ENCODE measurements at places on chromosomes 6 and 20.

DNA sequence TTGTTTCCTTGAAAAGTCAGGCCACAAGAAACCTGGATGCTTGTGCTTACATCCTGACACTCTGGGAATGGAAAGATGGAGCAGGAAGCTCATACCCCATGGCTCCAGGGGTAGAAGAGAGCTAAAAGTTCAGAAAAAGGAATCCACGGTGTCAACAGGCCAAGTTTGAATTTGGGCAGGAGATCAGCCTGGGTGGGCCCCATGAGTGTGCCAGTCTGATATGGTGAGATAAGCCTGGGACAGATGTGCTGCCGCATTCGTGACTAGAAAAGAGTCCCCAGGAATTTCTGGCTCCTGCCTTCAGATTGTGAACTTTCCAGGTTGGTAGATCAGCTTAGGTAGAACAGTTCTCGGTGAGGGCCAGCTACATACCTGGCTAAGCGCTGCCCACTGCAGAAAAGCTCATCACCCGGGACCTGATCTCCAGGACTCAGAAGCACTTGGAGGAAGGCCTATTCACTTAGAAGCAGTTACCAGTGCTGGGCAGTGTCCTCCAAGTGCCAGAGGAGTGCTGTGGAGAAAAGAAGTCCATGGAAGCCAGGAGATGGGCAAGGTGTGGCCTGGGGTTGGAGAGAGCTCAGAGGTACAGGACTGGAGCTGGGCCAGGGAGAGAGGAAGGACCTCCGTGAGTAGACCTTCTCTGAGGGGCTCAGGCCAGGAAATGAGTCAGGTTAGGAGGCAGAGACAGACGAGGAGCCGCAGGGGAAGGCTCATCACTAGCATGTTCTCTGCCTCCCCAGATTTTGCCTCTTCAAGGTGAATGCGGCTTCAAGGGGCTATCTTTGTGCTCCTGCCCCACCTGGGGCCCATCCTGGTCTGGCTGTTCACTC lies at the start of gene TSPO2:
Gene TSPO2 (plus strand): TSS at position 242 of the 830 bp plus-strand sequence. CDS start 519 bp downstream, at position 761.
- DNase-seq = no peak

GRCh38 chr20:62878244-62879038 lies 16.8 kb upstream of the TCFL5 start:
- DNase-seq = no peak

- DNase-seq = no peak
Observed at GRCh38 chr20:54115172-54115854, 44.9 kb upstream of the BCAS1 start.

- no peak for DNase-seq
Observed at GRCh38 chr6:14443629-14444268, 326.2 kb downstream of the CD83 start.

- DNase-seq = no peak
Observed at GRCh38 chr6:79719248-79719960, 88.3 kb downstream of the SH3BGRL2 start.

- DNase-seq = no peak
Observed at GRCh38 chr6:33164176-33164575, 28.1 kb downstream of the COL11A2 start.

GRCh38 chr20:32929162-32929561 lies 70.4 kb downstream of the EFCAB8 start:
- no peak for DNase-seq

DNA sequence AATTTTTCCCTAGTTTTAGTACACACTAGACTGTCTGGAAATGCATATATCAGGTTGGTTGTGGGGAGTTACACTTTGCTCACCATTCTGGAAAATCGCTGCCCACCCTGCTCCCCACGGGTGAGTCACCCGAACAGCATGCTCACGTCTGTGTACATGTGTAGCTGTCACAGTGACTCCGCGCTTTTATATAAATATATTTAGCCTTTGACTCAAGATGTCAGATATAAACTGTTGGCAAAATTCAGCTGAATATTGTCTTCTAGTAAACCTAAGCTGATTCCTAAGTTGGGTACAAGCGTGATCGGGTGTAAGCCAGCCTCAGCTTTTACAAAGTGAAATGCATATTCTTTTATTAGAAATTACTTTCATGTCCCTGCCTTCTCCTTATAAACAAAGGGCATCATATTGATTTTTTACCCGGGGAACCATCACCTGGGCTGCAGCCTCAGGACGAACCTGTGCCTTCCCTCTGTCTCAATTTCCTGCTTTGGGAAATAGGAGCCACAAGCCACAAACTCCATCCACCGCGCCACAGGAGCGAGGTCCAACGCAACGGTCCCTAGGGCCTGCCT lies 4.3 kb downstream of the SDCBP2 start:
- DNase-seq = no peak

DNA sequence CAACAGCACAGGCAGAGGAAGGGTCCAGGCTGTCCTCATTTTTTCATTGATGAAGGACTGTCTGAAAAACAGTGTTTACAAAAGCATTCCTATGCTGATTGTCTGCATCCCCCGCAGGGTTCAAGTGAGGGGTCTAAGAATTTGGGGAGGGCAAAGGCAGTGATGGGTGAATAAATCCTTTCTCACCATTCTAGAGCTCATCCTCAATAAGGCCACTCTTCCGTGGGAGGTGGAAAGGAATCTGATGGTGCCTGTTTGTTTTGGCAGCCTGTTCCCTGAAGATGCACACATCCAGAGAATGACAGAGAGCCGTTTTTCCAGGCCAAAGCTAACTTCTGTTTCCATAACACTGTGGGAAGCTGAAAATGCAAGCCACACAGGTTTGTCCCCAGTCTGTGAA lies 164.5 kb downstream of the MOXD1 start:
- no peak for DNase-seq

- DNase-seq = no peak
Observed at GRCh38 chr20:22339946-22340345, 244.4 kb downstream of the FOXA2 start.

DNA sequence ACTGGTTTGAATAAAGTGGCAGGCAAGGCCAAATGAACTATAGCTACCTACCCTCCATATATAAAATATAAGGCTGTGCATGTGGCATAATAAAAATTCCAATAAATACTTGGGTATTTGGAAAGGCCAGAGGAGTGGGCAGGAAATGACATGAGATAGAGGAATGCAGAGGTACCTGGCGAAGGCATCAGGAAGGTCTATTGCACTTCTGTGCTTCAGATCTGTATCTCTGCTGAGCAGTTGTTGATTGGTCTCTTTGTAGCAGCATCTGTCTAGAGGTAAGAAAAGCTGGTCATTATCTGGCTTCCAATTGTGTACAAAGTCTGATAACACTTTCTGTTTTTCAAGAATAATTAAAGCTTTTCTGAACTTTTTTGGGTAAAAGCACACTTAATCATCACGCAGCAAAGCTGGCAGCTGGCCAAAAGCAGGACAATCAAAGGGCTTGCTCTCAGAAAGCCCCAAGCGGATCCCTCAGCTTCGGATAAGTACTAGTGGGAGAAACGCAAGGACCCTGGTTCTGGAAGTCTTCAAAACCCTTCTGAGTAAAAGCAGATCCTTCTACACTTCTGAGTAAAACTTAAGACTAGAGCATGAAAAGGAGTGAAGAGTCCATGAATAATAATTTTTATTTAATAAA lies 120.1 kb upstream of the TCF21 start:
- DNase-seq = no peak

DNA sequence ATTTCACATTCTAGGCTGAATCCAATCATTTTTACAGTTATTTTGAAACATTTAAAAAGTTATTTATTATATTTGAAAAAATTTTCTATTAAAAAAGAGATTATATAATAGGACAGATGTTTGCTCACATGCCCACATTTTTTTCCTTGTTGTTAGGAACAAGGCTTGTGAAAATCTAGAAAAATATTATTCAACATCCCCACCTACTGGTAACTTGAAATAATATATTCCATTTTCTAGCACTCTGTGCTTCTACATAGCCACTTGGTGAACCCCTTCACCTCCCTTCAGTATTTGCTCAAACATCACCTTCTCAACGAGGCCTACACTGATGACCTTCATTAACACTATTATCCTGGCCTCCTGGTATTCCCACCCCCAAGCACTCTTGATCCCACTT lies 18.3 kb upstream of the GPRC6A start:
- DNase-seq = peak; percentile 54

GRCh38 chr6:55827818-55828522 lies 47.4 kb downstream of the BMP5 start:
- DNase-seq = no peak

- DNase-seq = no peak
Observed at GRCh38 chr6:13383328-13384163, 55.2 kb upstream of the TBC1D7 start.

GRCh38 chr20:19363476-19363875 lies 151.0 kb downstream of the SLC24A3 start:
- DNase-seq = no peak

- DNase-seq = no peak
Observed at GRCh38 chr6:26296857-26297648, 67.9 kb upstream of the BTN3A2 start.

DNA sequence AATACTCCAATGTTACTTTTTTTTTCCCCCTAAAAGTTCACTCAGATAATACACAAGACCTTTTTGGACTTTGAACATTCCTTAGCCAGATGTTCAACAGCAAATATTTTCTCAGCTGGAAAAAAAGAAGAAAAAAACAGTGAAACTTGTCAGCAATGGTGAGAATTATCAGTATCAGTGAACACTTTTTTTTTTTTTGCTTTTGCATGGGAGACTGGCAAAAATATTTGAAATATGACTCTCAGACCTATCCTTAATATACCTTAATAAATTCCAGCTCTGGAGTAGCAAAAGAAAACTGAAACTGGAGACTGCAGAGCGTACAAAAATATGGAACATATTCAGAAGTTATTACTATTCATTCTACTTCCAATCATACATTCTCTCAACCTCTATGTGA lies 92.3 kb downstream of the RFPL4B start:
- no peak for DNase-seq

DNA sequence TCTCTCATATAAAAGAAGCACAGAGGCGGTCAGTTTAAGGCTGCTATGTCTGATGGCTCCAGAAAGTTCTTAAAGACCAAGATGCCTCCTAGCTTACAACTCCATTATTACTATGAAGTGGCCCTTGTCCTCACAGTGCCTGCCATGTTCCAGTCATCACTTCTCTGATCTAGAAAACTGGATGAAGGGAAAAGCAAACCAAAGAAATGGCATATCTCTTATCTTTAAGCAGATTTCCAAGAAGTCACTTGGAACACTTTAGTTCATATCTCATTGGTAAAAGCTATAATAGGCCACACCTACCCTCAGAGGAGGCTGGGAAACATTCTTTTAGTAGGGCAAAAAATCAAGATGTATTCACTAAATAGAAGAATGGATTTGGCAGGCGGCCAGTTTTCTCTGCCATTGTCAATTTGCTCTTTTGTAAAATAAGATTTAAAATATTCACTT lies 289.6 kb downstream of the TBC1D7 start:
- no peak for DNase-seq

DNA sequence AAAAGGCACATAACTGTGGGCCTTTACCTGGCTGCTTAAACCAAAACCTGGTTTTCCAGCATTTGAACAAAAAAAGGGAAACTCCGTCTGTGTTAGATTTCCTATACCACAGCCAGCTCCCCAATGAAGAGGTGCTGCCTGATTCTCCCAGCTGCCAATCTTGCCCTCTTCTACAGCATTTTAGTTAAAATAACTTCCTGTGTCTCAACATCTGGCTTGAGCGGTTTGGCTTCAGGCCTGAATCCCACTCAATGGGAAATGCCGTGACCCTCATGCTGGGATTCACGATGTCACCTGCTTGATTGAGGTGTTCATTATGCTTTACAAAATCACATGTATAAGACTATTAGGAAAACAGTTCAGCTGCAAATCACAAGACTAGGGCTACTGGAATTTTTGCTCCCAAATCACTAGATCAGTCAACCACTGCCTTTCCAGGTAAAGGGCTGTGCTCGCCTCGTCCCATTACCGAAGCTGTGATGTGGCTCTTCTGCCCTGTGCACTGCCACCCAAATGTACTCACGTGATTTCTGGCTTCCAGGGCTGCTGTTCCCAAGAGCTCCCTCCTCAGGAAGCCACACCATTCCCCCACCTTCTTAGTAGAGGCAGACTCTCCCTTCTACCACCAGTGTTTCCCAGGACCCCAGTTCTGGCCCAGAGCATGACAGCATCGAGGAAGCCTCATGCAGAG lies 94.6 kb downstream of the PSMG4 start:
- DNase-seq = no peak

DNA sequence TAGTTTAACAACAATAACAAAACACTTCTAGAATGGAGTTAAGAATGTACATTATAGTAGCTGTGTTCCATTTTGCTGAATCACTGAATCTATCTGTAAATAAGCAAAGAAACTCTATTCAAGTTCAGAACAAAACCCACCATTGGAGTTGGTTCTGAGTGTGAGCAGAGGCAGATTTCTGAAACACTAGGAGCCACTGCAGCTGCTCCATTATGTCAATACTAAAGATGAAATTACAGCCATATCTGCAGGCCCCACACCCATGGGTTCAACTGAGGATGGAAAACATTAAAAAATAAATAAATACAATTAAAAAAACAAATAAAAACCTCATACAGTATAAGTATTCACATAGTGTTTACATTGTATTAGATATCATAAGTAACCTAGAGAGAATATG lies 91.0 kb downstream of the REPS1 start:
- no peak for DNase-seq

- peak; percentile 6 for DNase-seq
Observed at GRCh38 chr20:12358006-12358654, 440.4 kb downstream of the BTBD3 start.

GRCh38 chr6:82906951-82907350 lies 158.7 kb downstream of the UBE3D start:
- no peak for DNase-seq

DNA sequence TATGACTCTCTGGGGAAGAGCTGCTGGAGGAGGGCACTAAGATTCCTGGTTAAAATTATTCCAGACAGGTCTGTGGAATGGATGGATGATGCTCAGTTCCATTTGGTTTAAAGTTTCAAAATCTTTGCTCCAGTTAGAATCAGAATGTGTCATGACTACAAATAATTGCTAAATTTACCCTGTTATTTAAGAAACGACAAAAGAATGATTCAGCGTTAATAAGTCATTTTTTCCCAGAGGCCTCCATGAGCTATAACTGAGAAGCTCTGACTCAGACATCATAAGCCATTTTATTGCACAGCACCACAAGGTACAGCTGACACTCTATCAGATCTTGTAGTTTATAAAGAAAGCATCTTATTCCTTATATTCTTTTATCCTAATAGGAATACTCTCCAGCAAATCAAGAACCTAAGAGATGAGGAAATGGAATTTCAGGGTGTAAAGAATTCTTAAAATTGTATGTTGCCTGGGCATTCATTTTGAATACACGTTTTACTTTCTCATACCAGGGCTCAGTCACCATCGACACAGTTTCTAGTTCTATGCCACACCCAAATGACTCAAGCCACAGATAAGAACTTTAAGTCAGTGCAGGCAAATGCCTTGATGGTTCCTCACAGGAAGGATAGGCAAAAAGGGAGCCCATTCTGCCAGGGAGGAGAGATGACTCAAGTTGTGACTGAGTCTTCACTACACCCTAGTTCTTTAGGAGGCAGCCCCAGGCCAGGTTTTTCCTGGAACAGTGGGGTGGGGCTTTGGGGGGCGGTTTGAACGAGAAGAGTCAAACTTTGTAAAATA lies 636.0 kb downstream of the MMUT start:
- DNase-seq = peak; percentile 6

GRCh38 chr20:46073443-46073842 lies 16.3 kb downstream of the NCOA5 start:
- no peak for DNase-seq

Measured in HEK293T (cell line).